ENCODE measurements at places on chromosomes 4 and X.

- no peak for DNase-seq
Observed at GRCh38 chrX:142804085-142804484, 221.6 kb upstream of the SPANXN4 start.

DNA sequence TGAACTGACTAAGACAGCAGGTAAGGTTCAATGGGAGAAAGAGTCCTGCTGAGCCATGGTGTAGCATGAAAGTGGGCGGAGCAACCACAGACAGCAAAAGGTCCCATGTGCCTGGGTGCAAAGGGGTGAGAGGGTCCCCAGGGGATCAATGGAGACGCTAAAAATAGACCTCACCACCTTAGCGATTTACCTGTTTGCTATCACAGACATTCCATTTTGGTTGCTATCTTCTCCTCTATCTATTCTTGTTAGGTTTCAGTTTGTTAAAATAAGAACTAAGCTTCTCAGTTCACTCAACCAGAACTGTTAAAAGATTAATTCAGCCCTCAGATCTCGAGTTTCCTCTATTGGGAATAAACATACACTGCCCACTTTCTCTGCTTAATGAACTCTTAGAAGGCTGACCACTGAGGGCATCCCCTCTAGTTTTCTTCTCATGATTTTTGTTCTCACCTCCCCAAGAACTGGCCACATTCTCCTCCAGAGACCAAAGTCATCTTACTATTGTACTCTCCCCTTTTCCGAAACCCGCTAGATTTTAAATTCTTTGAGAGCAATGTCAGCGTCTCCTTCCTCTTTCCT, 136.7 kb downstream of the PARM1 start:
- DNase-seq, result no peak

DNA sequence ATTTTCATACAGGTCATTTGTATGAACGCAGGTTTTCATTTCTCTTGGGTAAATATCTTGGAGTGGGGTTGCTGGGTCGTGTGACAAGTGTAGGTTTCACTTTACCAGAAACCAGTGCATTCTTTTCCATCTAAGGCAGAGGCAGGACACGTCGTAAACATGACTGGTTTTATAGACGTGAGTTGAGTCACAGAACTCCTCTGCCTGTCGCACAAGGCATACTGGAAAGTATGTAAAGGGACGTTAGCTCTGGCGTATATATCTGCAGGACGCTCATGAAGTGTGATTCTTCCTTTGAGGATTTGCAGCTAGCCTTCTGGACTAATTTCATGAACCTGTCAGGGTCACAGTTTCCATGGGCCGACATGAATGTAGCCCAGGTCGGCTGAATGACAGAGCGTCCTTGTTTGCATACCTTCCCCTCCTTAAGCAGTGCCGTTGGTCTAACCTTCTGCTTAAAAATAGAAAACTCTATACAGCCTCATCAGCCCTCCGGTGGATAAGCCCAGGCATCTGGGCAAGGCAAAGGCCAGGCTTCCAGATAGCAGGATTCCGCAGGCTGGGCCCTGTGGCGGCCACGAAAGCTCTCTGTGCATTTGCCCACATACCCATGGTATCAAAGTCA, 106.0 kb downstream of the GPR143 start:
- no peak for DNase-seq

DNA sequence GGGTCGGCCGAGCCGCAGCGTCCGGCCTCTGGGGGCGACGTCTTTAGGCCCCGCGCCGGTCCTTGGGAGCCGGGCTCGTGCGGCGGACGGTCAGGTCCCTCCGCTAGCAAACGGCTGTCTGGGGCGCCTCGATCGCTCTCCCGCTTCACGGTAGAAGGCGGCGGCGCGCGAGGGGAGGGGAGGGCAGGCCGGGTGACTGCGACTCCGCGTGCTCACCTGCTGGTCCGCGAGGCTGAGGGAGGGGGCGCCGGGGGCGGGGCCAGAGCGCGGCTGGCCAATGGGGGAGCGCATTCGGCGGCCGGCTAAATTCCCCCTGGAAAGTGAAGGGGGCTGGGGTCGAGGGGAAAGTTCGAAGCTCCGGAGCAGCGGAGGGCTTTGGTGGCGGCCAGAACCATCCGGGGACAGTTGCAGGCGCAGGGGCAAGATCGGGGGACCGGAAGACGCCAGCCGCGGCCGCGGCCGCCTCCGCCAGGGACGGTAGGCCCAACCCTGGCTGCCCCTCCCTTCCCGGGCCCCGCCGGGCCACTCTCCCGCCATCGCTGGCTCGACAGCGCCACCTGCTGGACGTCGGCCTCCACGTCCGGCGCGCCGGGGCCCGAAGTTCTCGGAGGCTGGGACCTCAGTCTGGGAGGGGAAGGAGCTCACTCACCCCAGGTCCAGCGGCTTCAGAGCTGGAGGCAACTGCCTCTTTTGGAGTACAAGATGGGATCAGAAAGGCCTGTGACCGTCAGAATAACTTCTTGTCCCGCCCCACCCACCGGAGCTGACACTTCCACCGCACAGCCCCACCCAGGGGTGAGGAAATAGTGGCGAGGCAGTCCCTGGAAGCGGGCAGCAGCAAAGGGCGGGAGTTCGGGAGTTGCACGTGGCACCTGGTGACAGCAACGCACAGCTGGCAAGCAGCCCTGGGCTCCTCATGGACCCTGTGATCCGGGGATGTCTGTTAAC, 49.9 kb downstream of the ELF4 start:
- DNase-seq, result peak; percentile 88

GRCh38 chrX:13357925-13358324, 38.1 kb upstream of the ATXN3L start:
- peak; percentile 36 for DNase-seq

DNA sequence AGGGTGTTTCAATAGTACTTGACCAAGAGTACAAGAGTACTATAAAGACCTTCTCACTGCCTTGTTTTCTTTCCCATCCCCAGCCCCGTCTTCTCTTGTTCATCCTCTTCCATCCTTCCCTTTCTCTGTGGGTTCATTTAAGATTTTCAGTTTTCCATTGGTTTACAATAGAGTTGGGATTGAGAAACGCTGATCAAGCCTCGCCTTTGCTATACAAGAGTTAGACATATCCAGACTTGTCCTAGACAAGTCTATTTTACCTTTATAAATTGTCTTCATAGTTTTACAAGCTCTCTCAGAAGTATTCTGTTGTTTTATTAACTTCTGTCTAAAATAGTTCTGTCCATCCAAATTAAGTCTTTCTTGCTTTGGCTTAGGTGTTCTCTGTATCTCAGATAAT, 29.6 kb upstream of the SCML1 start:
- DNase-seq, result no peak

DNA sequence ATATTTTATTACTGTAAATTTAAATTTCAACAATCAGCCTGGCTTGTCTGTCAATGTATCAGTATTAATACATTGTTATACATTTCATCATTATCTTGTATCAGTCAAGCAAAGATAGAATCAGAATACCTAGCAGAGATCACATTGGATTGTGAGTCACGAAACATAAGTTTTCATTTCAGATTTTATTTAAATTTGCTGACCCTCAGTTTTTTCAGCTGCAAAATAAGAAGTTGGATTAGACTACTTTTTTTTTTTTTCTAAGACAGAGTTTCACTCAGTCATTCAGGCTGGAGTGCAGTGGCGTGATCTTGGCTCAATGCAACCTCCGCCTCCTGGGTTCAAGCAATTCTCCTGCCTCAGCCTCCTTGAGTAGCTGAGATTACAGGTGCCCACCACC, 33.4 kb upstream of the NKX3-2 start:
- no peak for DNase-seq

DNA sequence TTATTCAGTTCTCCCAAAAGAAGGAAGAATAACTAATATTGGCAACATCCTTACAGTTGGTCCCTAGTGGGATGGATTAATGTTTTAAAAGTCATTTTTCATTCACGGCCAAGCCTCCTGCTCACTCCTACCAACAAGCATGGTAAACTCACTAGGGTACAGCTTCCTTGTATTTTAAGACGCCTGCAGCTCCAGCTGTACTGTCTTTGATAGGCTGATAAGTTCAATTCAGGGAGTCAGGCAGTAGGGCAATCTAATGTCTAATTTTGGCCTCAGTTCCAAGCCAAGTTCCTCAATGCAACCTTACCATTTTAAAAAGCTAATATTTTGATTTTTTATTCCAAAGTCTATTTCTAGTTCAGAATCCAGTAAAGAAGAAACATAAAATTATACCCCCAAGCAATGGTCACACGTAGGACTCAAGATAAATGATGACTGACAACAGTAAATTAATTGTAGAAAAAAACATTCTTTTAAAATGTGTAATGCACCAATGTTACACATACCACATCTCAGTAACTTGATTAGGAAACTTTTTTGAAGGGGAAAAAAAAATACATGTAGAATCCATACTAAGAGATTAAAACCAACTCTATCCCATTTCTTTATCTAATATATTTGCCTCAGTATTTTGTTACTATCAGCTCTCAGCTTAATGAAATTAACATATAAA, 9.3 kb downstream of the LCORL start:
- DNase-seq, result no peak

DNA sequence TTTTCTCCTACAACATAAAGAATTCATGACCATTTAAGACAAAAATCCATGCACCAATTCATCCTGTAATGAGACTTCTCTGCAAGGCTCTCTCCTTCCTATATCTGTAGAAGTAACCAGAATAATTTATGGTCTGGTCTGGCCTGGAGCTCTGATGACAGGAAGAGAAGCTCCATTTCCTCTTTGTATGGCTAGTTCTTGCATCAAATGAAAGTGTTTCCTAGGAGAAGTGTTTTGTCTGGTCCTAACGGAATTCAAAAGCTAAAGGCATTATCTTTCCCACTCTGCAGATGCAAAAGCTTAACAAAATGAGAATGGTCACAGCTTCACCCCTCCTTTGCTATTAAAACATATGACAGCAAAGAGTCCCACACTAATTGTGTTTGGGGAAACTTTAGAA, 55.1 kb downstream of the SPATA18 start:
- no peak for DNase-seq

DNA sequence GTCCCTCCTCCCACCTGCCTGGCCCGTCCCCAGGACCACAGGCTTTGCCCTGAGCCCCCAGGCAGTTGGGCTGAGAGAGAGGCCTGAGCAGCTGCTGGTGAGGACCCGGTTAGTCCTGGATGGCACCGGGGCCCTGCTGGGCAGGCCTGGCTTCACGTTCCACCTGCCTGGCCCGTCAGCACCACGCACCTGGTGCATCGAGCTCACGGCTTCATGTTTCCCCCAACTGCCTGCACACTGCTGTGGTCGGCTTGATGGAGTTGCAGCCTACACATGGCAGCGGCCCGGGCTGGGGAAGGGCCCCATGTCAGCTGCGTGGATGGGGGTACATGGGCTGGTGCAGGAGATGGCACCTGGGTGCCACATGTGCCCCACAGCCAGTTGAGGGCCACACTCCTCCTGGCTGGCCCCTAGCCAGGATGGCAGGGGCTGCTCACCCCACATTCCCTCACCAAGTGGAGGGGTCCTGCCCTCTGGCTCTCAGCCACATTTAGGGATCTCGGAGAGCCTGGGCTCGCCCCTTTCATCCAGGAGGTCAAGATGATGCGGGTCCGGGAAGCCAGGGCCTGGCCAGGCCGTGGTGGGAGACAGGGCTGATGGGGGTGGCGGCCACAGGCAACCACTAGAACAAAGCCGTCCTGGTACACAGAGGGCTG, 28.5 kb downstream of the NKX1-1 start:
- no peak for DNase-seq

- no peak for DNase-seq
Observed at GRCh38 chr4:141196227-141196933, 24.3 kb upstream of the ZNF330 start.

DNA sequence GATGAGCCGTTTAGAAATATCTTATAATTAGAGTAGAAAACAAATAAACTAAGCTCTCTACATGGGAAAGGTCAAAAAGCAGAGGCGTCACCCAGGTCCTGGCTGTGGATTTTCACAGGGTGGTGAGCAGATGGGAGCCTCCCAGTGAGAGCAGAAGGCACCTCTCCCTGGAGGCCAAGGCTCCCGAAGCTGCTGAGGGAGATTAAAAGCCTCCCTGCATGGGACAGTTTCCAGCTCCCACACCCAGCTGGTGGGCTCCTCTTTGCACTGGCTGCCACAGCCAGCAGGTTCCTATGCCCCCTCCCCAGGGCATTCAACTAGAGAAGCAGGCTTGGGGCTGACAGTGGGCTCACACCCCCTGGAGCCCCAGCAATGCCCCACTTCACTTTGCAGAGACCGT, 55.2 kb upstream of the TBC1D9 start:
- DNase-seq, result no peak

DNA sequence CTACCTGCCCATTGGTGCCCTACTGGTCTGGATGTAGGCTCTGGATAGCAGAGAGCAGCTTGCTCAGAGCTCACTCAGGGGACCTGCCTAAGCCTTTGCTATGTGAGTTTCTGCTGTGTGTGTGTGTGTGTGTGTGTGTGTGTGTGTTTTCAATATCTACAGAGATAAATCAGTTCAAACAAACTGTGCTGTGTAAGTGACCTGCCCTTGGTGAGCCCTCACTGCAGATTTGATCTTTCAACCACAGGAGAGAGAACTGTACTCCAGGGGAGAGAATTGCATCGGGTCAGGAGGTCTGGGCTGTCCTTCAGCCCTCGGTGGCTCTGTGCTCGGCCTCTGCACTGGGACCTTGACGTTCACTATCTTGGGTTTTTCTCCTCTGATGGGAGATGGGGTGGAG, 35.0 kb upstream of the CDKN2AIP start:
- DNase-seq, result no peak
